ENCODE measurements at places on chromosomes 1 and 21. TPM values are rescaled to one million over a fixed set of nuclear protein-coding genes. Genes with fewer than 3 reads are reported as not detected.

CTXND2 gene
- not detected for total RNA-seq

C1QA gene
- not detected for total RNA-seq

ASCL5 gene
- not detected for total RNA-seq

GJA8 gene
- total RNA-seq: not detected

GRCh38 chr1:13701271-13701640, 1.3 kb downstream of the PRDM2 start:
- DNase-seq: no peak

DNA sequence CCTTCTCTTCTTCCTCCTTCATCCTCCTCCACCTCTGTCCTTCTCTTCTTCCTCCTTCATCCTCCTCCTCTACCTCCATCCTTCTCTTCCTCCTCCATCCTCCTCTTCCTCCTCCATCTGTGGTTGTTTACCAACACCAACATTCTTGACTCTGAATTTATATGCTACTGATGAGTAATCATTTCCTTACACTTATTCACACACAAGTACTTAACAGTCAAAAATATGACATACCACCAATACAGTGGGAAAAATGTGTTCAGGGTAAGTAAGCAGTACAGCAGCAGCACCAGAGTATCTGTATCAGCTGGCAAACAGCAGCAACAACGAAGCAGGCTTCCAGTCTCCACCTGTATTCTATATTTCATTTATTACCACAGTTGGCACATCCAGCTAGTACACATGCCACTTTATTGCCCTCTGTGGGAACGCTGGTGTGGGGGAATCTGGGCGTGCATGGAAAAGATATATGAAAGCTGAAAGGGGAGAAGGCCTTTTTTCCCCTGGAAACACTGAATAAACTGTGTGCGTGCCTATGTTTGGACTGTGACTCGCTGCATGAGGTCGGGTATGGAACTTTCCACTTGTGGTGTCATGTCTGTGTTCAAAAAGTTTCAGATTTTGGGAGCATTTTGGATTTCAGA, 16.0 kb downstream of the ADSS2 start:
- DNase-seq: peak; percentile 57

GRCh38 chr21:44382536-44382935, 29.1 kb downstream of the TRPM2 start:
- no peak for DNase-seq

DNA sequence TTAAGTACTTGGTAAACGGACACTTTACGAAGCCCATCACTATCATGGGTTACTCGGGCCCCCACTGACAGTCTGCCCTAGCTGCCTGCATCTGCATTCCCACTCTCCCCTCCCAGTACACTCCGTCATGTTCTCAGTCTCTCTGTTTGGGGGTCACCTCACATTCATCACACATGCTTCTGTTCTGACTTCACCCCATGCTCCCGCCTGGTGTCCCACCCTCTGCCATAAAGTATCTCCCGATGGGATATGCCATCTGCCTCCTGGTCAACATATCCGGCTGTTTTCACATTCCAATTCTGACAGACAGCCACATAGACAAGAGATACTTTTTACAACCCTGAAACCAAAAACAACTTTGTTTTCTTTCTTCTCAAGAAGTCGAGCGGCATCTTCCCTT, 1.0 kb downstream of the OLFML2B start:
- DNase-seq: no peak

DNA sequence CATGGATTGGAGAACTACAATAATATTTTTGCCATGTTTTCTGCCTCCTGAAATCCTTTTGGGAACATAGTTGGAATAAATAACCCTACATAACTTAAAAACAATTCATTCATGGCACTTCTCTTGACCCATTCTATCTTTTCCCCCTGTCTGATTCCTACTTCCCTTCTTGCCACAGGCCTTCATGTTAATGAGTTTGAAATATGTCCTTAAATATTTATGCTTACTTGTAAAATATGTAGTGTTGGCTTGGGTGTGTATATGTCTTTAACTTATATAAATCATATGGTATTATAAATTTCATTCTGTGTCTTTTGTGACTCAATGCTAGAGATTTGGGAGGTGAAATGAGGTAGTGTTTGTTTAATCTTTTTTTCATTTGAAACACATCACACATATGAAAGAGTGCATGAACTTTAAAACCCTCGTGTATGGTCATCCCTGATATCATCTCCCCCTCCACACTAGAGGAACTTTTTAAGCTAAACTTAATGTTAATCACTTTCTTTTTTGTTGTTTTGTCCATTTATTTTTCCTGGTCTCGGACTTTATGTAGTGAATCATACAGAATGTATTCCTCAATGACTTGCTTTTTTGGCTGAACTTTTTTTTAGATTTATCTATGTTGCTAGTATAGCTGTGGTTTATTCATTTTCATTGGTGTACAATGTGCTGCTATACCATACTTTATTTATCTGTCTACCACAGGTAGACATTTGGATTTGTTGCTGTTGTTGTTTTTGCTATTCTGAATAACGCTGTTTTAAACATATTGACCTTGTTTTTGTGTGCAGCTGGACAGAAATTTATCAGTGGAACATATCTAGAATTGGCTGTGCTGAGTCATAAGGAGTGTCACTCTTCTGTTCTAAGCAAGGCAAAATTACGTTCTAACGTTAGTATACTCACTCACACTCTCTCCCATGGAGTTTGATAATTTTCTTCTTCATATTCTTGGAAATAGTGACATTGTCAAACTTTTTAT, 441.6 kb downstream of the PLPP3 start:
- DNase-seq: no peak

DNA sequence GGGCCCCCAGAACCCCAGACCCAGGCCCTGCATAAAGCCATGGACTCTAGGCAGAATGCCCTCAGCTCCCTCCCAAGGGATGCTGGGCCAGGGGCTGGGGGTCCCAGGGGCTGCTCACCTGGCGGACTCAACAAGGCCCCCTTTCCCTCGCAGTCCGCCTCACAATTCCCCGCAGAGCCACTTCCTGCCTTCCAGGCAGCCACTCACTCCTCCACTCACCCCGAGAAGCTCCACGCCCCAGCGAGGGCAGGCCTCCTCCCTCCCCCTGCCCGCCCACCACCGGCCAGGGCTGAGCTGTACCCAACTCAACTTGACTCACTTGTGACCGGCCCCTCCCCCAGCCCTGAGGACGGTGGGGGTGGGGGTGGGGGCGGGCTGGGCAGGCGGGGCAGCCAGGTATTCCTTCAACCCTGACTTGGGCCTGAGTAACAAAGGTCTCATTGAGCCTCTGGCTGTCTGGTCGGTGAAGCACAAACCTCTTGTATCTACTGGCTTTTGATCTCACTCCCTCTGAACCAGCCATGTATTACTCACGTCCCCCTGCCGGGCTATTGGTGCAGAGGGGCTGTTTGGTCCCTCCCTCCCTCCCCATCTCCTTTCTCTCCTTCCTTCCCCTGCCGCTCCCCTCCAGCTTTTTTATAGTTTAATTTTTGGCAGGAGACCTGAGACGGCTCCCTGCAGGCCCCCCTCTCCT, 5.9 kb downstream of the BLACAT1 start:
- DNase-seq: no peak

DNA sequence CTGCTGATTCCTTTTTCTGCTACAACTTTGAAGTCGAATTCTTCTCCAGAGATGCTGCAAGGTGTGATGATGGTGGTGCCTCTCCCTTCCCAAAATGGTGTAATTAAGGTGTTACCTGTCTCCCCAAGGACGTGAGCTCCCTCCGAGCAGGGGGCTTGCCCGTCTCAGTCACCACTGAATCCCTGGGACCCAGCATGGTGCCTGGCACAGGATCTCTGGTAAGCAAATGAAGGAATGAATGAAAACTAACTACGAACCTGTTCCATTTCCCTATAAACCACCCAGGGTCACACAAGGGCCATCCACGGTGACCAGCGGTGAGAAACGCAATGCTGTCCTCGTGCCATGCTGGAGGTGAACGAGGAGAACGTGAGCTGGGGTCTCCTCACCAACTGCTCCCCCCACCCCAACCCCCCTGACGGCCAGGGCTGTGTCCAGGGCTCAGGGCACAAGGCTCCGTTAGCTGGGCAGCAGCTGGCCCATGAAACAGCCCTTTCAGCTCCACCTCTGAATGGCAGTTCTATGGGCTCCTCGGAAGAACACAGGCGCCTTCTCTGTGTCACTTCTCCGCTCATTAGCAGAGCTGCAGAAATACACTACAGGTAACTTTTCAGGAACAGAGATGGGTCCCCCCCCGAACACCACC, 2.2 kb upstream of the MATN1 start:
- no peak for DNase-seq

- DNase-seq: no peak
Observed at GRCh38 chr1:244869364-244869827, 5.1 kb upstream of the HNRNPU start.

DNA sequence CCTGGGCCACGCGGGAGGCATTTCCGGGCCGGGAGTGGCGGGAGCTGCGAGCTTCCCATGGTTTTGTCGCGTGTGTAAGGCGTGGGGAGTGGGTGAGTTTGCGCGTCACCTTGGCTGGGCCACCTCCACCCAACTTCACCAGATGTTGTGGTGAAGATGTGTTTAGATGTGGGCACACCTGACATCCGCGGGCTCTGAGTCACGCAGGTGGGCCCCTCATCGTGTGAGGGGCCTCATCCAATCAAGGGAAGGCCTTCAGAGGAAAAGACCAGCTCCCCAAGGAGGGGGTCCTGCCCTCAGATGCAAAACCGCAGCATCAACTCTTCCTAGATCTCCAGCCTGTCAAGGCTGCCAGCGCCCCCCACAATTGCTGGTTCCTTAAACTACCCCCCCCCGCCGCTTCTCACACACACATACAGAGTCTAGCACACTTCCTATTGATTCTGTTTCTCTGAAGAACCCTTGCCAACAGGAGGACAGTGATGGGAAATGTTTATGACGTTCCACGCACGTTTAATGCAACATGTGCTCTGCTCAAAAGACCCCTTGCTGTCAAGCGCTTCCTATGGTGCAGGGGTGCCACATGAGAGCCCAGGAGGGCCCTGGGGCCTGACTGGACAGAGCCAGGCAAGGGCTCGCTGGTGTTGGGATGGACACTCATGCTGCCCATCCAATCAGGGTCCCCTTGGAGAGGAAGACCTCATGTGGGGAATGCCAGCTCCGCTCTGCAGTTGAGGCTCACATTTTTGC, 11.9 kb downstream of the ACTRT2 start:
- no peak for DNase-seq

DNA sequence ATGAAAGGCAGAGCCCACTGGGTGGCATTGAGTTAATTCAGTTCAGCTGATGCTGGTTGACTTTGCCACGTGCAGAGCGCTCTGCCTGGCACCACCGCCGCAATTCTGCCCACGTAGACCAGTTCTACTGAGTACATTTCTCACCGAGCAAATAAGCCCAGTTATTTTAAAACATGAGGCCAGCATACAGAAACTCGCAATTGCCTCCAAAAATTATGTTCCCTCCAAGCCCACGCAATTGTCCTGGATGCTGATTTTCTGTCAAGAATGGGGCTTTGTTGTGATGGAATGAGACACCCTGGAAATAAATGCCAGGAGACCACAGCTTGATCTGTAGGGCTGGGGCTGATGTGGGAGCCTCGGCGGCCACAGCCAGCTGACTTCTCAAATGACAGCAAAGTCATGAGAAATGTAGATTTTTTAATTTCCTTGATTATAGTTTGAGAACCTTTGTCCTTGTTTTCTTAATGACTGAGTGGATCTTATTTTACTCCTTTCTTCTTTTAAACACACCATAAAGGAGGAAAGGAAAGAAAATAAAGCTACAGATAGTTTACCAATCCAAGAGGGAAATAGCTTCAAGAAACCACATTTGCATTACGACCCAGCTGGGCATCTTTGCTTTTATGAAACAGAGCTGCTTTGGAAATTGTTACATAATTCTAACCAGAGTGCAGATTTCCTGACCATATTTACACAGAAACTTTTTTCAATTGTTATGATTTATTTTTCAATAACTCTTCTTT, 11.6 kb upstream of the PARP1 start:
- no peak for DNase-seq

GRCh38 chr1:190416239-190416638, 61.4 kb downstream of the BRINP3 start:
- DNase-seq: no peak

DNA sequence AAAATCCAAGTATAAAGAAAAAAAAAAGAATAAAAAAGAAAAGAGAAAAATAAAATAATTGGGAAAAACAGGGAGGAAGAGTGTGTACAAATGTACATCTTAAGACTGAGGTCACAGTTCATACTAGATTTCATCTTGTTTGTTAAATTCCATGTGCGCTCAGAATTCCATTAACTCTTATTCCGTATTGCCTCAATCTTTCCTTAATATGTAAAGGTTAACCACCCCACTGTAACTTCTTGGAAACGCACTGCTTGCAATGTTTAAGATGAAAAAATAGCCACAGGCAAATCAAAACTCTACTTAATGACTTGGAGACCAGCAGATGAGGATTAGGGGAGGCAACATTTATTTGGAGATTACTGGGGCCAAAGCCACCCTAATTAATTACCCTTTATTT, 23.9 kb upstream of the KCNE1 start:
- no peak for DNase-seq

Data from pulmonary artery endothelial cell (primary cell).